Fibroblast of skin of abdomen (primary cell): ENCODE measurements at places on chromosomes 5 and 9.

DNA sequence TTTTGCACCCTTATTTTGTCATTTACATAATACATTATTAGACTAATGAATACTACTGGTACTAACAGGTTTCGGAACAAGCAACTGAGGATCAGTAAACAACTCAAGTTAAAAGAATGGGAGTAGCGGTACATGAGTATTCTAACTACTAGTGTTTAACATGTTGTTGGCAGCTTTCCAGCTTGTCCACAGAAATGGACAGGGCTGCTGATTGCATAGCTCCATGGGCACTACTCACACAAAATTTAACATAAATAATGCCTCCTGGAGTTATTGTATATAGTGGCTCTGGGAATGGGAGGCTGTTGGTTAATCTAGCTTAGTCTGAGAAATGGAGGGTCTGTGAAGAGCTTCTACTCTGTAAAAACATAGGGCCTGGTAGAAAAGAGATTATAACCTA, 6.7 kb downstream of the NCBP1 start:
- no peak for DNase-seq

GRCh38 chr9:86503942-86504341, 149.7 kb upstream of the TUT7 start:
- DNase-seq, result no peak

DNA sequence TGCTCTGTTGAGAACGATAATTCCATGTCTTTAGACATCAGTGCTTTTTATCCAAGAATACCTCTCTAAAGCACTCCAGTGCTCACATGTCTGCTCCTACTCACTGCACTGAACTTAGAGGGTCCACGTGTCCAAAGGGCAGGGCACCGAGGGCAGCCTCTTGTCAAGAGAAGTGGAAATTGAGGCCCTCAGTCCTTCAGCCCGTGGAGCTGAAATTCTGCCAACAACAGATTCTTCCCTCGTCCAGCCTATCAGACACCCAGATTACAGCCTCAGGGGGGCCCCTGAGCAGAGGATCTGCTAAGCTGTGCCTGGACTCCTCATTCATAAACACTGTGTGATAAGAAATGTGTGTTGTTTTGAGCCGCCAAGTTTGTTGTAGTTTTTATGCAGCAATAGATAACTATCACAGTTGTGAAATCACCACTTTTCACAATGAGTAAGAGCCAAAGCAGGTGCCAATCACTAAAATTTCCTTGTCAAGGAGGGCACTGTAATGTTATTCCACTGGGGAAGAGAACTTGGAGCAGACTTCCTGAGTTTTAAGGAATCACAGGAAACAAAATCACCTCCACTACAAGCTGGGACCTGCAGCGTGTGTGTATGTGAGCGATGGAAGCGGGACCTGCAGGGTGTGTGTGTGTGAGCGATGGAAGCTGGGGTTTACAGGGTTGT, 58.8 kb upstream of the IGFBPL1 start:
- no peak for DNase-seq

DNA sequence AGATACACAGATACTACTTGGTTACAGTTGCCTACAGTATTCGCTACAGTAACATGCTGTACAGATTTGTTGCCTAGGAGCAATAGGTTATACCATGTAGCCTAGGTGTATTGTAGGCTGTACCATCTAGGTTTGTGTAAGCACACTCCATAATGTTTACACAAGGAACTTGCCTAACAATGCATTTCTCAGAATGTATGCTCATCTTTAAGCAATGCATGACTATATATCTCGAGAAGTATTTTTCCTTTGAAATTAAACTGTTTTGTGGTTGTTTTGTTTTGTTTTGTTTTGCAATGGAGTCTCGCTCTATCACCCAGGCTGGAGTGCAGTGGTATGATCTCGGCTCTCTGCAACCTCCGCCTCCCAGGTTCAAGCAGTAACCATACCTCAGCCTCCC, 25.3 kb downstream of the LRRC70 start:
- DNase-seq, result no peak

DNA sequence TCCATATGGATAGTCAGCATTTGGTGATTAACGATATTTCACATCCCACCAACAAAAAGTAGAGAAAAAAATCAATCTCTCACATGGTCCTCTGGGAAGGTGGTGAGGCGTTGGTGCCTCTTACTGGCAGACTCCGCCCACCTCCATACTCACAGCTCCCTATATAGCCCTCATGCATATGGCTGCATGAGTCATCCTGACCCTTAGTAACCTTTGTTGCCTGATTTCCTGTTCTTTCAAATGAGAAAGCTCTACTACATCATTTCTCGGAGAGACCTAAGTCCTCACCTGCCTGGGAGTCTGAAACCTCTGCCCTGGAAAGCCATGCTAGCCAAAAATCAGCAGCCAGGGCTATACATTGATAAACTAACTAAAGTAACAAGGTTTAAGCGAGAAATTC, 33.3 kb upstream of the ABCA1 start:
- peak; percentile 82 for DNase-seq

DNA sequence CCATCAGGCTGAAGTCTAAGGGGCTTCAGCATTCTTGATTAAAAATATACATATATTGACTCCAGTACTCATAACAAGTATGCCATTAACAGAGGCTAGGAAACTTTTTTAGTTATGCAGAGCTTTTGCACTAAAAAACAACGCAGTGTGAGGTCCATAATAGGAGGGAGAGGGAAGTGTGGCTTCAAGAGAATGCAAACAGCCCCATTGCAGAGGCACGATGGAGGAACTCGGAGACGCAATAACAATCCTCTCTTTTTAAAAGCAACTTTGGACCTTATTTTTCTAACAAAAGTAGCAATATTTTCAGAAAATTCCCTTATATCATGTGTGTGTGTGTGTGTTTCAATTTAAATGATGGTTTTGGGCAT, 150.0 kb upstream of the PTCH1 start:
- DNase-seq, result no peak
